ENCODE measurements at places on chromosomes 12 and 14.

GRCh38 chr12:79887890-79888289, 47.0 kb downstream of the PPP1R12A start:
- no peak for DNase-seq

DNA sequence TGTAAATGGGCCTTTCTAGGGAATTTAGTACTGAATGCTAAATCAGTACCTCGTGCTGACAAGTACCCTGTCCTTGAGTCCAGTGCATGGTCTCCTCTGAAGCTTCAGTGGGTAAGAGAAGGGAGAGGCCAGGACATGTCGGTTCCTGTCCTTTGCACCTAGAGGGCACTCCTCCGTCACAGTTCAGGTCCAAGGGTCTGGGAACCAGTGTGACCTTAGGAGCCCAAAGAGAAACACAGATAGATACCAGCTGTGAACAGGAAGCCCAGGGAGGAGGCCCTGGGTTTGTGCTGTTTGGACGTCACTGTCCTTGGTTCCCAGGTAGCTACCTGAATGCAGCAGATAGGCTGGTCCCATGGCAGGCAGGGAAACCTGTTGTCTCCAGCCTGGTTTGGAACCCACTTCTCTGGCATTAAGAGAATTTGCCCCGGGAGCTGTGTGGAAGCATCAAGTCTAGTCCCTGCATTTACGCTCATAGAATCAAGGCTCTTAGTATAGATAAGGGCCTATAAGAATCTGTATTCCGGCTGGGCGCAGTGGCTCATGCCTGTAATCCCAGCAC, 3.9 kb upstream of the FGF23 start:
- DNase-seq: peak; percentile 15

DNA sequence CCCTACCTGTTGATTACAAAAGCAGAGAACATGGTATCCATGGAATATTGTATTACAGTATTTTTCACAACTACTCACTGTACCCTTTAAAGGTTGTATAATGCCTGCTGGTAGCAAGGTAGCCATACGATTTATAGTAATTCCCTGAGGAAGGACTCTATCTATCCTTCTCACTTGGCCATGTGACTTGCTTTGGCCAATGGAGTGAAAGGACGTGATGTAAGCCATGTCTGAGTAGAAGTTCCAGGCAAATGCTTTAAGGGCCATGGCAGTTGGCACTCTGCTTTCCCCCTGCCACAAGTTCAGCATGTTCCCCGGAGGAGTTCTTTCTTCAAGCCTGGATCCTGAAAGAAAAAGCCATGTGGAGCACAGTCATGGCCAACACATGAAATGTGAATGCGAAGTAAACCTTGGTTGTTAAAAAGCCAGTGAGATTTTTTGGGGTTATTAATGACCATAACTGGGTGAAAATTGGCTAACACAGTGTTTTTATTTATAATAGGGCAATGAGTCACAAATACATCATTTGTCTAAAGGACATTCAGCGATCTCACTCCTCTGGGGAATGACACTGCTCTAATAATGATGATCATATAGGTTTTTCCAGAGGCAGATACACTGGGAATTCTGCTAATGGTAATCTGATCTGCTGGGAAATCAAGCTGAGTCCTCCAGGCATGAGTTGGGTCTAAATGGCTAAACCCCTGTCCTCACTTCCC, 67.4 kb upstream of the SLC38A2 start:
- no peak for DNase-seq

- DNase-seq: no peak
Observed at GRCh38 chr12:39065455-39065854, 160.1 kb upstream of the CPNE8 start.

DNA sequence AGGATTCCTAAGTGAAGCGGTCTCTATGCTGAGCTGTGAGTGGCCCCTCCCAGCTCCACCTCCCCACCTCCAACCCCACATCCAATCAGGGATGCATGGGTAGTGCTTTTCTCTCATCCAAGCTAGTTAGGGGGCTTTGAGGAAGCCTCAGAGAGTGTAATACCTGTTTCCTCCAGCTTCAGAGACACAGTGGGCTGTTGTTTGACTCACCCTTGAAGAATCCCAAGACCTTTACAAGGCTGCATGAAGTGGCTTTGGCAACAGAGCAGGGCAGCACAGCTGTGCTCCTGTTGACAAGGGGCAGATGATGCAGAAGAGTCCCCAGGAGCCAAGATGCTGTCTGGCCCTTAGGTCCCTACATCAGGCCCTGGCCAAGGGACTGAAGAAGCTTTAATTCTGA, 27.1 kb upstream of the CLMN start:
- no peak for DNase-seq

- DNase-seq: no peak
Observed at GRCh38 chr14:20799892-20800544, 2.6 kb downstream of the RNASE1 start.

DNA sequence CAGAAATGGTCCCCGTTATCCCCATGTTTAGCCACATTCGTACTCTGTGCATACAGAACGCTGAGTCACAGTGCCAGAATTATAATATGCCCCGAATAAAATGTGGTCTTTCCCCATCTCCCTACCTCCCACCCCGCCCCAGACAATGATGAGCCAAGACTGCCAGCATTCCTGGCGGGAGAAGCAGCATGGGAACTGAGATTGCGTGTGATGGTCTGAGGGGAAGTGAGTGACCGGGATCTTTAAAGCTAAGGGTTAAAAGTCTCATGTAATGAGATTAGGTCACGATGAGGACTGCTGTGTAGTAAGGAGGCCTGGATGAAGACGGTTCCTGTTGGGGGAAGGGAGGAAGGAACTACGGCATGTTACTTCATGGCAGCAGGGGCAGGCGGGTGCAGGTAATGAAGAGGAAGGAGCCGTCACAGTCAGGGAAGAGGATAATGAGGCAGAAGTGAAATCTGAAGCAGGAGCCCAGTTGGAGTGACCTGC, 243.3 kb upstream of the FKBP4 start:
- DNase-seq: no peak

All from stimulated activated naive CD8-positive, alpha-beta T cell treated with anti-CD3 and anti-CD28 coated beads, Interleukin-15, amount 100 ng/mL, for 72 hours (primary cell).